ENCODE measurements at places on chromosomes 12 and 14. TPM values are rescaled to one million over a fixed set of nuclear protein-coding genes. Genes with fewer than 3 reads are reported as not detected.

Gene TMCC3
- 0.65 TPM for total RNA-seq

Gene PIK3C2G
- total RNA-seq = 0.09 TPM

Gene ANO2
- not detected for total RNA-seq

Gene TAS2R20
- total RNA-seq = 1.9 TPM

Gene KRT8
- 5.4 TPM for total RNA-seq

Gene SERPINA12
- total RNA-seq = not detected

Gene AICDA
- total RNA-seq = not detected

Gene STXBP6
- 2.7 TPM for total RNA-seq

Gene CCDC88C
- total RNA-seq = not detected

Gene STYK1
- total RNA-seq = not detected

Gene LMNTD1
- total RNA-seq = not detected

Gene MYH6
- total RNA-seq = not detected

Gene INSM2
- total RNA-seq = not detected

Gene TPPP2
- not detected for total RNA-seq

Gene IAPP
- not detected for total RNA-seq

Gene LRTM2
- total RNA-seq = not detected

Gene ACOT4
- 0.72 TPM for total RNA-seq

Gene CINP
- 70.3 TPM for total RNA-seq

Gene SLC17A8
- total RNA-seq = not detected

Gene GSG1
- 0.45 TPM for total RNA-seq

Gene PRH2
- not detected for total RNA-seq

Gene PPP1R1A
- total RNA-seq = not detected

Gene NUBPL
- 18.9 TPM for total RNA-seq

Gene MYF6
- not detected for total RNA-seq

Gene CDCA3
- total RNA-seq = 23.5 TPM

Gene TBX5
- total RNA-seq = not detected

Gene ADCY6
- 31.5 TPM for total RNA-seq

Gene SLC6A12
- not detected for total RNA-seq

Gene PCED1B
- total RNA-seq = 0.27 TPM

Gene ITGB7
- 0.54 TPM for total RNA-seq

Gene KCNK13
- not detected for total RNA-seq

Gene ARHGAP5
- 85.4 TPM for total RNA-seq

Gene RITA1
- 16.3 TPM for total RNA-seq

Gene CIT
- total RNA-seq = 48.0 TPM

Gene LRRC10
- total RNA-seq = not detected

Gene SRRM4
- total RNA-seq = not detected

Gene OVCH1
- 0.27 TPM for total RNA-seq

Gene TFCP2
- total RNA-seq = 10.8 TPM

Gene RAB15
- total RNA-seq = 3.8 TPM

Gene CLEC4C
- total RNA-seq = not detected

Gene KRT78
- total RNA-seq = not detected

Gene ANO4
- 1.6 TPM for total RNA-seq

Gene OTX2
- not detected for total RNA-seq

Gene TMEM30B
- total RNA-seq = 3.8 TPM

Gene NELL2
- 4.6 TPM for total RNA-seq

Gene DACT1
- total RNA-seq = 13.6 TPM

Gene IL31
- not detected for total RNA-seq

Gene TROAP
- 11.3 TPM for total RNA-seq

Gene SALL2
- total RNA-seq = 5.3 TPM

Gene PA2G4
- total RNA-seq = 102 TPM

Gene IPO8
- total RNA-seq = 49.8 TPM

Measured in fibroblast of the aortic adventitia (primary cell).